ENCODE measurements at places on chromosomes 7 and 10.

DNA sequence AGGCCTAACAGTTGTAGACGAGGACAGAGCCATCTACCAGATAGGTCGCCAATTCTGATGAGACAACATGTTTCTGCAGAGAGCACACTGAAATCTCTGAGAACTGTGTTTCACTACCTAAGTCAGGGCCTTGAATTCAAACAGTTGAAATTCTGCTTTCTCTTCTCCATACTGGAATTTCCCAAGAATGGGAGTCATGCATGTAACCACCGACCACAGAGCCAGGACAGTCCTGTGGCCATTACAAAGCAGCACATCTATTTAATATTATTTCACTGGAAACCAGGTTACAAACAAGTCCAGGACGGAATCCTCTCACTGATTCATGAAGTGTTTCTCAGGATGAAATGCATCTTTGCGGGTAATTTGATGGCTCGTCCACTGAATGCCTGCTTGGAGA is 62.0 kb upstream of the ST8SIA6 start:
- DNase-seq = no peak

DNA sequence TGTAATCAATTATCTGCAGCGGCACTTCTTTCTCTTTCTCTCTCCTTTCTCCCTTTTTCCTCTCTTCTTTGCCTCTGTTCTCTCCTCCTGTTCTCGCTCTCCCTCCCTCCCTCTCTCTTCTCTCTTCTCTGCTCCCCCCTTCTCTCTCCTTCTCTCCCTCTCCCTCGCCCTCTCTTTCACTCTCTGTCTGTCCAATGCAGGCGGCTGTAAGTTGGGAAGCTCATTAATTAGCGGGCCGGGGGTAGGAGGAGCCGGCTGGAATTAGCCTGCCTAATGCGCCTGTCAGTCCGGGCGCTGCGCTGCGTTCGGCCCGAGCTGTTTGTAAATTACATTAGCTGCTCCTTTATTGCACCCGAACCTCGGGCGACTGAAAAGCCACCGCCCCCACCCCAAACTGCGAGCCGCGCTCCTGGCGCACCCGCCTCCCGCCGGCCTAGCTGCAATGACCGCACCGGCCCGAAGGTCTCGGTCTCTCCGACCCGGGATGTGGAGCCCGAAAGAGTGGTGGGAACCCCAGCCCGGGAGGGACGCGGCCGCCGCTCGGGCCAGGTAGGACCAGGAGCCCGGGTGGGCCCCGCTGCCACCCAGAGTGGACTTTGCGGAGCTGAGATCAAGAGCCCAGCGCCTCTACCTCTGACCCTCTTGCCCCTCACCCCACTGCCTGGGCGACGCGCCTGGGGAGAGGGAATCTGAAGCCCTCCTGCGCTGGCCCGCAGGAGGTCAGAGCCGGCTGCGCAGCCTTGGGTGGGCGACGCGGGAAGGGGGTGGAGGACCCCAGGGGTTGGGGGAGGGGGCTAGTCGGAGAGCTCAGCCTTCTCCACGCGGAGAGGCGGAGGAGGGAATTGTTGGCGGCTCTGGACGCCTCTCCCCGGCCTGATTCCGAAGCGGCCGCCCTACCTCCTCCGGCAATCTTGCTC is at the start of gene LBX1:
Gene LBX1, minus strand, starts transcription at position 198 of the 917 bp plus-strand sequence. CDS start 648 bp downstream, outside the sequence.
- DNase-seq = no peak

DNA sequence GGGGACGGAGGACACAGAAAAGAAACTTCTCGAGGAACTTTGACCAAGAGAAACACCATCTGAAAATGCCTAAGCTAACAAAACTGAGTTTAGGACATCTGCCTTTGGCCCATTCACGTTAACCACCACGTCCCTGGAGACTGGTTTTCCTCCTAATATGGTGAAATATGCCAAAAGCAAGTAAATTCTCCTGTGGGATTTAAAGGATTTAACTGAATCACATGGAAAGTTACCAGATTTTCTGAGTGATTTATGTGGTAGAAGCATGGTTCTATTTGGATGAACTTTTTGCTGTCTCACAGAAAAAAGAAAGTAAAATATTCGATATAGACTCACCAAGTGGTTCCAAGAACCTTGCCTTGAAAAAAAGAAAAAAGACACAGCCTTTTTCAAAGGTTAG is 30.4 kb upstream of the BMPER start:
- DNase-seq = no peak

- DNase-seq = no peak
These were observed 18.2 kb downstream of the HNRNPF start for GRCh38 chr10:43390759-43391158.

- no peak for DNase-seq
These were observed 73.2 kb downstream of the SEM1 start for GRCh38 chr7:96636342-96636860.

DNA sequence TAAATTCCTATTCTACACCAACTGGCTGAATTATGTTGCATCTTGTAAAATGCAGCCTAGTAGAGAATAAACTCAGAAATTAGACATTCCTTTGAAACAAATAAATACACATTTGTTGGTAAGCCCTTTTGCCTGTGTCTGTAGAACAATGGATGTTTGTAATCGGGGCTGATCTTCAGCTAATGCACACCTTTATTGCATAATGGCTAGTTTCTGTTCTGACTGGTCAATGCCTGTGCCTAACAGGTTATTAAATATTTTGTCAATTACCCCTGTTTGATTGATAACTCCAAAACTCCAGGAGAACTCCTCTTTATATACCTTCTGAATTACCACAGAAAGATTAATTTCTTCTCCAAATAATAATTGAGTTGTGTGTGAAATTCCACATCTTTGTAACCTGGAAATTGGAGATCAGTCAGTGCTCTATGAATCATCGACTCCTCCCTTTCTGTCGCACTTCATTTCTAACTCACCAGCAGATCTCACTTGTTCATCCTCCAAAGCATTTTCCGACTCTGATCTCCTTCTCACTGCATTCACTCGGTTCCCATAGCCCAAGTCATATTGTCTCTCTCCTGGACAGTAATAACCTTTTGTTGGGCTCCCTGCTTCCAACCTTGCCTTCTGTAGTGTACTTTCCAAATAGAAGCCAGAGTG is 196.0 kb upstream of the FZD1 start:
- no peak for DNase-seq

Measured in stimulated activated CD4-positive, alpha-beta T cell treated with anti-CD3 and anti-CD28 coated beads, Interleukin-4, amount 100 ng/mL, for 48 hours (primary cell).